Astrocyte (in vitro differentiated cells and primary cell): ENCODE measurements at places on chromosomes 7 and 10. TPM values are rescaled to one million over a fixed set of nuclear protein-coding genes. Genes with fewer than 3 reads are reported as not detected.
A peak's percentile ranks its signal among the peaks of the same experiment; 100 is the strongest.

Gene SLC29A4
- 7.0 and 8.2 TPM in 2 replicates for total RNA-seq

Gene HBP1
- 46.2 and 49.9 TPM in 2 replicates for total RNA-seq

Gene TBX20
- total RNA-seq = 1.1 and 1.3 TPM in 2 replicates

Gene ZNF425
- total RNA-seq = 5.9 and 7.1 TPM in 2 replicates

Gene ZNF804B
- total RNA-seq = not detected in 2 replicates

Gene CCL24
- total RNA-seq = not detected in 2 replicates

Gene TLX1
- not detected in 2 replicates for total RNA-seq

- DNase-seq = peak; percentile 73
- peak overlapping the region; percentile 86 for H3K4me3 ChIP-seq
- H3K36me3 ChIP-seq = no peaks in the 10 kb centered on the region
- peak overlapping the region; percentile 82 for H3K27ac ChIP-seq
- no peaks in the 10 kb centered on the region for H3K27me3 ChIP-seq
Measured at GRCh38 chr7:4683884-4684565, 1.9 kb downstream of the FOXK1 start.

GRCh38 chr7:128136215-128136597 is 104.9 kb upstream of the LEP start:
- peaks cover 47% of the 10 kb centered on the region for H3K27me3 ChIP-seq
- H3K27ac ChIP-seq = no peak overlapping the region
- H3K4me3 ChIP-seq = peak overlapping the region; percentile 61
- no peaks in the 10 kb centered on the region for H3K36me3 ChIP-seq
- H3K4me1 ChIP-seq = peaks cover 7% of the 10 kb centered on the region

DNA sequence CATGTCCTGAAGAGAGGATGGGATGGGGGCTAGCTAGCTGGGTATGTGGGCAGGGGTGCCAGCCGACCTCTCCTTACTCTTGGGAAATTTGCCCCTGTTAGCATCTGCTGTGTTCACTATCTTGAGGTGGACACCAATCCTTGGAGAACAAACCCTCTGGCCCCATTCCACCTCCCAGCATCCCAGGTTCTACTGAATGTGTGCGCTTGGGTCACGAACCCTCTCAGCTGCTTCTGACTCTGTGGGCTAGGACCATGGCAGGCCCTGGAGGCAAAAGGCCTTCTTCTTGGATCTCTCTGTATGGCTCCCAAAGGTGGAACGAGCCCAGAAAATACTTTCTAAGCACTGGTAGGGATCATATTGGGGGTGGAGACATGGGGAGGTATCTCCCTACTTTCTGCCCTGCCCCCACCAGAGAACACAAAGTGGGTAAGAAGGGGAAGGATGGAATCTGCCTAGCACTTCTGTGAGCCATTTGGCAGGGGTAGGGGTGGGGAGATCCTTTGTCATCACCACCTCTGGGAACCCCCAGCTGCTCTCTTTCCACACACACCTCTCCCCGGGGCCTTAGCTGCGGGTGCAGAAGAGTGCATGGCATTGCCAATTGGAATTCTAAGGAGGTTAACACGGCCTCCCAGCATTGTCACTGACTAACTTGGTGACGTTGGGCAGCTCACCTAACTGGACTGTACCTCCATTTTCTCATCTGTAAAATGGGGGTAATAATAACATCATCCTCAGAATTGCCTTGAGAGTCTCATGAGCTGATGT is 7.7 kb downstream of the UNC5B start:
- H3K4me1 ChIP-seq = peaks cover 28% of the 10 kb centered on the region
- no peak overlapping the region for H3K27ac ChIP-seq
- H3K4me3 ChIP-seq = no peak overlapping the region
- H3K36me3 ChIP-seq = no peaks in the 10 kb centered on the region
- no peak for DNase-seq

- no peaks in the 10 kb centered on the region for H3K36me3 ChIP-seq
- no peak overlapping the region for H3K4me3 ChIP-seq
- no peak for DNase-seq
- H3K4me1 ChIP-seq = no peaks in the 10 kb centered on the region
Measured at GRCh38 chr10:120328647-120329046, 128.4 kb upstream of the PLPP4 start.

- no peak for DNase-seq
- H3K36me3 ChIP-seq = no peaks in the 10 kb centered on the region
- H3K27me3 ChIP-seq = no peaks in the 10 kb centered on the region
- no peak overlapping the region for H3K27ac ChIP-seq
- H3K4me3 ChIP-seq = no peak overlapping the region
- H3K4me1 ChIP-seq = peaks cover 4% of the 10 kb centered on the region
Measured at GRCh38 chr7:143495851-143496250, 18.2 kb downstream of the TAS2R41 start.

- DNase-seq = no peak
- no peak overlapping the region for H3K4me3 ChIP-seq
- H3K27me3 ChIP-seq = peaks cover 2% of the 10 kb centered on the region
- no peaks in the 10 kb centered on the region for H3K36me3 ChIP-seq
- H3K27ac ChIP-seq = no peak overlapping the region
Measured at GRCh38 chr7:32479574-32480200, 10.5 kb downstream of the LSM5 start.

DNA sequence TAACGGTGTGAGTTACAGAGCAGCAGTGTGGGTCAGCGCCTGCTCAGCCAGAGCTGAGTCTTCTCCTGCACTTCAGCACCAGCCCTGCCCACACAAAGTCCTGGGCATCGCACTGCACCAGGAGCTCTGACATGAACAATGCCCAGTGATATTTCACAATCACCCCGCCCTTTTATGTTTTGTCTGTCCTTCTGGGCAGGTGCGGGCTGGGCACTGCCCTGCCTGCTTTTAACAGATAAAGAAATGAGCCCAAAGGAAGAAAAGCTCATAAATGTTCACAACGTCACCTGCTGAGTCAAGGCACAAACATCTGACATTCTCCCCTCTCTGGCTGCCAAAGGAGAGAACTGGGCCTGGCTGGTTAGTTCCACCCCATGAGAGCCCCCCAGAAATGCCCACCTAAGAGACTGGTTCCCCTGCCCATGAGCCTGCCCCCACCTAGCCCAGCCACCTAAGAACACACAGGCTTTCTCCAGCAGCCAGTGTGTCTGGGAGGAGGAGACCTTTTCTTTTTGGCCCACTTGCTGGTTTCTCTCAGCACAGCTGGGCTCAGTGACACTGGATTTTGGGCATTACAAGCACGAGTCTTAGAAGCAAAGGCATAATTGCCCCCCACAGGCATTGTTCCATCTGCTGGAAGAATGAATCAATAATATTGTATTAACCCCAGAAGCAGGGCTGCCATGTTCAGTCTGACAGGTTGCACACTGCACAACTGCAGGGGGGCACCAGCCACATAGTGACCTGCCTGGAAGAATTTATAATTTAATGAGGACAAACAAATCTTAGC is 22.3 kb downstream of the CALML3 start:
- peak; percentile 58 for DNase-seq
- H3K27ac ChIP-seq = peak overlapping the region; percentile 74
- H3K27me3 ChIP-seq = no peaks in the 10 kb centered on the region
- no peak overlapping the region for H3K4me3 ChIP-seq

GRCh38 chr7:27161721-27162560 is 3.4 kb downstream of the HOXA9 start:
- H3K4me3 ChIP-seq = no peak overlapping the region
- H3K27me3 ChIP-seq = peaks cover 94% of the 10 kb centered on the region
- no peaks in the 10 kb centered on the region for H3K4me1 ChIP-seq
- no peak overlapping the region for H3K27ac ChIP-seq

DNA sequence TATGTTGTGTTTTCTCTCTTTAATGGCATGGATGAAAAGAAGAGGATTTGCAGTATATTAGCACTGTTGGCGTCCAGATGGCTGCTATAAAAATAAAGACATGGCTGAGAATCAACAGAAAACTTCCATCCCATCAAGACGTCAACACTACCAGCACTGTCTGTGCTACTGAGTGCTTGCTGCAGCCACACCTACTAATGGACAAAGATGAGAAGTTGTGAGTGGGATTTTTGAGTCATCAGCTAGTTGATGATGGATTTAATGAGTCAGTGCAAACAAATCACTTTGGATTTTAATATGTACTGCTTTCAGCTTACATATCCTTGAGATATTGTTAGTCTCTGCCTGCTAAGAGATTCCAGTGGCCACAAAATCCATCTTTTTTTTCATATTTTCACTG is 631.0 kb upstream of the ANKRD30A start:
- peak; percentile 83 for DNase-seq
- H3K4me3 ChIP-seq = no peak overlapping the region
- H3K27me3 ChIP-seq = no peaks in the 10 kb centered on the region
- peaks cover 35% of the 10 kb centered on the region for H3K4me1 ChIP-seq
- peak overlapping the region; percentile 87 for H3K27ac ChIP-seq
- H3K36me3 ChIP-seq = no peaks in the 10 kb centered on the region

GRCh38 chr7:50940621-50941020 is 157.9 kb upstream of the GRB10 start:
- no peaks in the 10 kb centered on the region for H3K36me3 ChIP-seq
- H3K4me1 ChIP-seq = no peaks in the 10 kb centered on the region
- no peaks in the 10 kb centered on the region for H3K27me3 ChIP-seq
- no peak overlapping the region for H3K4me3 ChIP-seq

DNA sequence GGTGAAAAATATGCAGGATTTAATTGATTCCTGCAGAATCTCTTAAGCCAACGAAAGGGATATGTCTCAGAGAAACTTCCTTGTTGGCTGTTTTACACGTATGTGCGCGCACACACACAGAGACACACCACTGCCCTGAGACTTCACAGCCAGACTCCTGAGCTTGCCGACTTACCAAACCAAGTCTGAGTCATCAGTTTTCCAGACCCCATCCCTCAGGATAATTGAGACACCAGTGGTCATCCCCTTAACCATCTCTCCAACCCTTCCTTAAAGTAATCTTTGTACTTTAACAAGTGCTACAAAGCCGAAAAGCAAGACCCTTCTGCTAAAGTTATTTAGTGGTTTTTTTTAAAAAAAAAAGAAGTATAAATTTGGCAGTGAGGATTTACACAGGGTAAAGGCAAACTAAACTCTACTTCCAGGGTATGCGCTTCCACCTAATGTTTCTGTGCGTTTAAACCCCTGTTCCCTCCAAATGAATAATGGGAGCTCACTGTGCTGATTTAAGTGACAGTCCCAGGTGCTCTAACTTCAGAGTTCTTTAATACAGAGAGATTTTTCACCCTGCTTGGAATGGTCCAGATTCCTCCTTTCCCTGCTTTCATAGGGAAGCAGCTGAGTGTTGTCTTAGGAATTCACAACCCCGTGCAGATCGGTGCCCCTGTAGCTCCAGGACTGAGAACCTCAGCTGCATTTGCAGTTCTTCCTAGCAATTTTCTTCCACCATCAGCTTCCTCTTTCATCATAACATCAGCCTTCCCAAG is 198.5 kb downstream of the INHBA start:
- H3K36me3 ChIP-seq = no peaks in the 10 kb centered on the region
- DNase-seq = no peak
- no peaks in the 10 kb centered on the region for H3K4me1 ChIP-seq
- no peak overlapping the region for H3K4me3 ChIP-seq

GRCh38 chr10:43204943-43205671 is 61.8 kb downstream of the RASGEF1A start:
- no peak overlapping the region for H3K4me3 ChIP-seq
- H3K27me3 ChIP-seq = peaks cover 2% of the 10 kb centered on the region
- peak; percentile 25 for DNase-seq

DNA sequence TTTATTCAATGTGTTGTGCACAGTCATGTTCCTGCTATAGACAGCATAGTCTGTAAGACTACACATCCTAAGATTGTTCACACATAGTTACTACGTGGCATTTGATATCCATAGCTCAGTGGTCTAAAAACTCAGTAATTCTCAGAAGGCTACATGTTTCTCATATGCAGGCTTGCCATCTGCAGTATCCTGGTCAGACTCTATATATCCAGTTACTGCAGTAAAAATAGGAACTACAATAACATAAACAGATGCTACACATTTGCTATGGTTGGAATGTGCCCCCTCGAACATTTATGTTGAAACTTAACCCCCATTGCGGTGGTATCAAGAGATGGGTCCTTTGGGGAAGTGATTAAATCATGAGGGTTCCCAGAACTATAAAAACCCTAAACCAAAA is 1377.8 kb upstream of the LRRTM3 start:
- H3K4me1 ChIP-seq = no peaks in the 10 kb centered on the region
- no peak for DNase-seq
- no peak overlapping the region for H3K27ac ChIP-seq
- H3K27me3 ChIP-seq = no peaks in the 10 kb centered on the region

- H3K36me3 ChIP-seq = no peaks in the 10 kb centered on the region
- H3K4me1 ChIP-seq = no peaks in the 10 kb centered on the region
- no peak overlapping the region for H3K4me3 ChIP-seq
- no peak for DNase-seq
- H3K27me3 ChIP-seq = peaks cover 5% of the 10 kb centered on the region
Measured at GRCh38 chr10:26391701-26392695, 46.1 kb upstream of the APBB1IP start.

GRCh38 chr10:21514818-21515351 is 10.6 kb downstream of the SKIDA1 start:
- peak overlapping the region; percentile 67 for H3K4me3 ChIP-seq
- no peak overlapping the region for H3K27ac ChIP-seq
- H3K4me1 ChIP-seq = peaks cover 56% of the 10 kb centered on the region
- no peaks in the 10 kb centered on the region for H3K36me3 ChIP-seq
- DNase-seq = no peak

DNA sequence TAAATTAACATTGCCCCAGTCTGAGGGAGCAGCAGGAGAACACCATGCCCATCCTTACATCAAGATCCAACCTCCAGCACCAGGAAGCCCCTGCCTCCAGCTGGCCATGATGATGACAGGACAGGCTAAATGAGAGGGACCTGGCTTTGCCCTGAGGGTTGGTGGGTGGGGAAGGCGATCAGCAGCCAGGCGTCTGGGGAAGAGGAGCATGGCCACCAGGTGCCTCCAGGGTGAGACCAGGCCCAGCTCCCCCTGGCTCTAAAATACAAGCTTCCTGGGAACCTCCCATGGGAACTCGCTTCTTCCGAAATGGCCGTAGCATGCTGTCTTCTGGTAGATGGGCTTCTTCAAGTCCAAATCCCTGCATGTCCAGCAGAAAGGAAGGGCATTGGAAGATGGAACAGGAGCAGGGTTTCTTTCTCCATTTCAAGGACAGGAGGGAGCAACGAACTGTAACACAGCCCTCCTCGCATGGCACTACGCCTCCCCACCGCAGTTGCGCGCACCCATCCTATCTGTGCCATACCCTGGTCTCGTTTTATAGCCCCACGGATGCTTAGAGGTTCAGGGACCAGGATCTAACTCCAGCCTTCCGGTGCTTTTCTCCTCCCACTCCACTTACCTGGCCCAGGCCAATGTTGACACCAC is 15.8 kb downstream of the MAT1A start:
- no peak overlapping the region for H3K27ac ChIP-seq
- no peaks in the 10 kb centered on the region for H3K27me3 ChIP-seq
- H3K4me3 ChIP-seq = no peak overlapping the region
- H3K36me3 ChIP-seq = no peaks in the 10 kb centered on the region
- no peaks in the 10 kb centered on the region for H3K4me1 ChIP-seq

GRCh38 chr10:77820349-77820748 is 106.2 kb downstream of the DLG5 start:
- no peaks in the 10 kb centered on the region for H3K4me1 ChIP-seq
- H3K27ac ChIP-seq = no peak overlapping the region
- no peaks in the 10 kb centered on the region for H3K27me3 ChIP-seq
- no peak overlapping the region for H3K4me3 ChIP-seq
- peaks cover 18% of the 10 kb centered on the region for H3K36me3 ChIP-seq
- peak; percentile 36 for DNase-seq

GRCh38 chr10:16520900-16521299 is 779 bp downstream of the C1QL3 start:
- no peak overlapping the region for H3K27ac ChIP-seq
- H3K4me3 ChIP-seq = peak overlapping the region; percentile 36
- peaks cover 54% of the 10 kb centered on the region for H3K27me3 ChIP-seq
- H3K36me3 ChIP-seq = no peaks in the 10 kb centered on the region
- peaks cover 6% of the 10 kb centered on the region for H3K4me1 ChIP-seq

GRCh38 chr7:112159351-112159750 is 46.8 kb downstream of the DOCK4 start:
- no peaks in the 10 kb centered on the region for H3K27me3 ChIP-seq
- no peak for DNase-seq
- H3K4me3 ChIP-seq = no peak overlapping the region
- H3K36me3 ChIP-seq = no peaks in the 10 kb centered on the region
- peaks cover 39% of the 10 kb centered on the region for H3K4me1 ChIP-seq
